ENCODE measurements at places on chromosomes 7 and 10. TPM values are rescaled to one million over a fixed set of nuclear protein-coding genes. Genes with fewer than 3 reads are reported as not detected.
A peak's percentile ranks its signal among the peaks of the same experiment; 100 is the strongest.

TRIL gene
- total RNA-seq, result 0.94 TPM

LRRC4 gene
- 1.0 TPM for total RNA-seq

SEMA3E gene
- total RNA-seq, result 4.7 TPM

FEZF1 gene
- not detected for total RNA-seq

DMBT1 gene
- total RNA-seq, result under 0.01 TPM

KLF14 gene
- 0.05 TPM for total RNA-seq

NKX1-2 gene
- total RNA-seq, result not detected

GRCh38 chr10:119412244-119413092, 130.1 kb downstream of the RGS10 start:
- peak; percentile 44 for DNase-seq

DNA sequence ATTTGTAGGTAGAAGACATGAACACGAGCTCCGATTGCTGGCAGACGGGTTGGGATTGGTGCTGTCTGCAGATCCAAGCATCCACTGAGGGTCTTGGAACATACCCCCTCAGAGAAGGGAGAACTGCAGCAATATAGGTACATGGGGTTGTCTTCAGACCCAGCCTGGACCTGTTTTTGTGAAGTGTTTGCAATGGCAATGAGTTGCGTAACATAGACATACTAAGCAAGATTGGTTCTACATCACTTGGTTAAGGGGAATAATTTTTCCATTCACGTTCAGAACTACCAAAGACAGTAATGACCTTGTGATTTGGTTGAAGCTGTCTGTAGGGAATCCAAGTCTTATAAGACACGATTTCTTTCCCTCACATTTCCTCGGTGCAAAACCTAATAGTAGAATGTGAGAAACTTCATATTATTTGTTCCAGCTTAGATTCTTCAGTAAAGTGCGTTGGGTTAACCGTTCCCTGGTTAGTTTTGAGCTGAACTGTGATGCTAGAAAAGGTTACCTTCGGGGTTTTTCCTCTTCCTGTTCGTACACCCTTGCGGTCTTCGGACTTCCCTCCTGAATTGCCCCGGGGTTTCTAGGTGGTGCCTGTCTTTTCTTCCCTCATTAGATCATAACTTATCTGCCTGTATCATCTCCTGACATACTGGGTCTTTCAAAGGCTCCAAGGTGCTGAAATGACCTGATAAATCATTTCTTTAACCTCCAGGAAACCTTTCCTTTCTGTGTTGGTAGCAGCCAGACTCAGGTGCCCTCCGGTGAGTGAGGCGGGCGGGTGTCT, 14.4 kb downstream of the PROSER2 start:
- DNase-seq, result no peak

DNA sequence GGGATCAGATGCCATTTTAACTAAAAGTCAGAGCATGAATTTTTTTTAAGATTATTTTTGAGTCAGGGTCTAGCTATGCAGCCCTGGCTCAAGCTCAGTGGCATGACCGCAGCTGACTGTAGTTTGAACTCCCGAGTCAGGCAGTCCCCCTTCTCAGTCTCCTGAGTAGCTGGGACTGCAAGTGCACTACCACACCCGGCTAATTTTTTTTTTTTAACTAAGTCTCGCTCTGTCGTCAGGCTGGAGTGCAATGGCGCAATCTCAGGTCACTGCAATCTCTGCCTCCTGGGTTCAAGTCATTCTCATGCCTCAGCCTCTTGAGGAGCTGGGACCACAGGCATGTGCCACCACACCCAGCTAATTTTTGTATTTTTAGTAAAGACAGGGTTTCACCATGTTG, 7.8 kb downstream of the TAS2R41 start:
- no peak for DNase-seq

GRCh38 chr7:78690174-78690573, 763.3 kb downstream of the MAGI2 start:
- no peak for DNase-seq

GRCh38 chr7:35259523-35259908, 5.6 kb upstream of the TBX20 start:
- DNase-seq, result no peak

DNA sequence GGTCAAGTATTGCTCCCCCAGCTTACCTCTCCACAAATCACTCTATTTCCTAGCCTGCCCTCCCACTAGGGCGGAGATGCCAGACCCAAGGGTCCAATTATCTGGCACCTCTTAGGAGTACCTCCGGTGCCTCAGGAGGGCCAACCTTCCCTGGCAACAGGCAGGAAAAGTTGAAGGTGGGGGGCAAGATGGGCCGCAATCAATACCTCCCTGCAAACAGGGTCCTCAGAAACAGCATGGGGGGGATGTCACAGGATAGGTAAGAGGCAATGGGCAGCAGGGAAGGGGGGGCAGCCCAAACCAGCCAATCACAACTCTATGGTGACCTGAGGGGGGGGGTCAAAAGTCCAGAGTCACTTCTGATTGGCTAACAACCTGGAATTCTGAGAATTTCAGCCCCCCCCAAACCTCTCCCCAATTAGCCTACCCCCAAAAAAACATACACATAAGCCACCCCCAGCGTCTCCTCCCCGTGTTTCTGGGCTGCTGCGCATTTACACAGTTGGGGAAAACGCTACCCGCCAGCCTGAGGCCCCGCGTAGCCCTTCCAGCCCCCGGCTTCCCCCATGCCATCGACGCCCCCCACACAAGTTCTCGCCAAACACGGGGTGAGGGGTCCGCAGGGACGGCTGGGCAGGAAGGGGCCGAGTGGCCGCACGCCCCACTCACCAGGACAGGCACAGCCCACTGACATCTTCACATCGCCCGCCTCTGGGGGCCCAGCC, 589 bp downstream of the LDB1 start:
- peak; percentile 68 for DNase-seq

DNA sequence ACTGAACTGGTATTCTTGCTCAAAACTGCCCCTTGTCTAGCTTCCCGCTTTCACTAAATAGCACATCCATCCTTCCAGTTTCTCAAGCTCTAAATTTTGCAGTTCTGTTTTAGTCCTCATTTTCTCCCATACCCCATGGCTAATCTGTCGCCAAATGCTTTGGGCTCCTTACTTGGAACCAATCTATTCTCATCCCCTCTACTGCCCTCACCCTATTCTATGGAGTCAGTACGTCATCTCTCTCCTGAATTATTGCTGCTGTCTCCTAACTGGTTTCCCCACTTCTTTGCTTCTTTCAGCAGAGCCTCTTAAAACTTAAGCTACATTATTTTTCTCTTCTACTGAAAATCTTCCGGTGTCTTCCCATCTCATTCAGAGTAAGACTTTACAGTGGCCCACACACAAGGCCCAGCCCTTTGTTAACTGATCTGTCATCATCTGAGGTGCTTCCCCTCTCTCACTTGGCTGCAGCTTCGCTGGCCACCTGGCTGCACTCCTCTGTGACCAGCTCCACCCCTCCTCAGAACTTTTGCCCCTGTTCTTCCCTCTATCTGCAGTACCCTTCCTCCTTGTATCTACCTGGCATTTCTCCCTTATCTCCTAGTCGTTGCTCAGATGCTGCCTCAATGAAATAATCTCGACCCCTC, 9.9 kb downstream of the STARD3NL start:
- DNase-seq, result no peak

DNA sequence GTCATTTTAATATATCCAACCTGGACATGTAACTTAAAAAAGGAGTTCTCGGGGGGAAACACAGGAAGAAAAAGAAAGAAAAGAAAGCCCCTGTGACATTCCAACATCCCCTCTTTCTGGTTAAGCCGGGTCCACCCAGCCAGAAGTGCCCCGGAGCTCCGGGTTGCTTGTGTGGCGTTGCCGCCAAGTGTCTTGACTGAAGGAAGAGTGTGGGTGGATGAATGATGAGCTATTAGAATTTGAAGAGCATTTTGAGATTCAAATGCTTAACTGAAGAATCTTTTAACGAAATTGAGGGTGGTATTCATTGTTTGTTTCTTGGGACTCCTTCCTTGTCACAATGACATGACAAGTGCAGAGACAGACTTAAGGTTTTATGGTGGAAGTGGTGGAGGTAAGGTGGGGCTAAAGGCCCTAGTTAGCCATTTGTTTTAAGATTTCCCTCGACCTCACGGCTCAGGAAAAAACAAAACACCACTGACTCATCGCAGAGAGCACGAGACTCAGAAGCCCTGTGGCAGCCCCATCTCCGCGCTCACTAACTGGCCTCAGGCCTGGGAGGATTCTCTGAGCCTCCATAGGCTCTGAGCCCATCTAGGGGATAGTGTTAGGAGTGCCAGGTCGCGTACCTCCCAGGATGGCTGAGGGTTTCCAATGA, 1.8 kb upstream of the GLI3 start:
- peak; percentile 79 for DNase-seq

- no peak for DNase-seq
Observed at GRCh38 chr10:65275296-65275695, 1650.5 kb upstream of the LRRTM3 start.

GRCh38 chr7:70645279-70645678, 486.7 kb upstream of the GALNT17 start:
- DNase-seq, result no peak

- DNase-seq, result no peak
Observed at GRCh38 chr10:59320355-59320754, 42.0 kb downstream of the FAM13C start.

DNA sequence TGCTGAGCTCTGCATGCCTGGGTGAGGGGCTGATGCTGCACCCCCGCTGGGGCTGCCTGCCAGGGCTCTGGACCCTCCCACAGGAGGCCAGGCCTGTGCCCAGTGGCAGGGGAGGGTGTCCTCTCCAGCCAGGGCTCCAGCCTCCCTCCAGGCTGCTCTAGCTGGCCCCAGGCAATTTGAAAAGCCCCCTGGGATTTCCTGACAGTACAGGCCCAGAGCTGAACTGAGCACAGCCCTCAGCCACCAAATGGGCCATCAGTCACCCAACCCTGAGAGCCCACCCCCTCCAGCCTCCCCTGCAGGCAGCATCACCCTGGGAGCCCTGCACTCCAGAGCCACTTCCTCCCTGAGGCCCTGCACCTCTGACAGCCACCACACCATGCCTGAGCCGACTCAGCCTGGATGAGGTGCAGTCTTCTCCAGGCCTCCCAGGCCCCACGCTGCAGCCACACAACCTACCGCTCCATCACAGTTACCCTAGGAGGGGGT, 101.8 kb upstream of the RET start:
- DNase-seq, result no peak

DNA sequence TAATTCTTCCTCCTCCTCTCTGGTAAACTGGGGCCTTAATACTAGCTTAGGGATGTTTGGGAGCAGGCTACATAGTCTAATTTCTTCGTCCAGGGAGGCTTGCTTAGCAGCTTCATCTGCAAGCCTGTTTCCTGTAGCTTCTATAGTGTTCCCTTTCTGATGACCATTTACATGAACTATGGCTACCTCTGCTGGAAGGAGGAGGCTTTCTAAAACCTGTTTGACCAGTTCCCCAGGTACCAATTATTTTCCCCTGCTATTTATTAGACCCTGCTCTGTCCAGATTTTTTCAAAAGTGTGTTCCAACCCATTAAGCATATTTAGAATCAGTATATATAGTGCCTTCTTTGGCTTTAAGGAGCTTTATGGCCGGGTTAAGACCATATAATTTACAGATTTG, 38.8 kb upstream of the DNAH11 start:
- peak; percentile 9 for DNase-seq

GRCh38 chr7:45606050-45606449, 31.9 kb downstream of the ADCY1 start:
- no peak for DNase-seq

GRCh38 chr7:66429498-66430163, 199.1 kb upstream of the KCTD7 start:
- no peak for DNase-seq

DNA sequence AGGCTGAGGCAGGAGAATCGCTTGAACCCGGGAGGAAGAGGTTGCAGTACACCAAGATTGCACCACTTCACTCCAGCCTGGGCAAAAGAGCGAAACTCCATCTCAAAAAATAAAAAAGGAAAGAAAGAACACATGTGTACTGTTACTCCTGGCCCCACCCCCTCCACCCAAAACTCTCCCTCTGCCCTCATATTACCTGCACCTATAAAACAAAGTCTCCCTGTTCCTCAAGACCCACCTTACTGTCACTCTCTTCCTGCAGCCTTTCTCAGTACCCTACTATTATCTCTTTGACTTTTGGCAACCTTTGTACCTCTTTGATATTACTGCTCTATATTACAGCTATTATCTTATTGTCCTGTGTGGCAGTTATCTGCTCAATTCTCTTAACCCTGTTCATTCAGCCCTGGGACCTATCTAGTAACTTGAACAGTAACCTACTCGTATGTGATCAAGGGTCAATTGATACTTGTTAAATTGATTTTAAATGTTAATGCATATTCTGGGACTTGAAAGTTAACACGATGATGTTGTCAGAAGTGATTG, 68.5 kb upstream of the CAPZA2 start:
- DNase-seq, result no peak

Data from renal cortical epithelial cell (primary cell).